ENCODE measurements at places on chromosomes 2 and 18.

- DNase-seq = no peak
Observed at GRCh38 chr2:61343141-61343540, 127.7 kb downstream of the USP34 start.

DNA sequence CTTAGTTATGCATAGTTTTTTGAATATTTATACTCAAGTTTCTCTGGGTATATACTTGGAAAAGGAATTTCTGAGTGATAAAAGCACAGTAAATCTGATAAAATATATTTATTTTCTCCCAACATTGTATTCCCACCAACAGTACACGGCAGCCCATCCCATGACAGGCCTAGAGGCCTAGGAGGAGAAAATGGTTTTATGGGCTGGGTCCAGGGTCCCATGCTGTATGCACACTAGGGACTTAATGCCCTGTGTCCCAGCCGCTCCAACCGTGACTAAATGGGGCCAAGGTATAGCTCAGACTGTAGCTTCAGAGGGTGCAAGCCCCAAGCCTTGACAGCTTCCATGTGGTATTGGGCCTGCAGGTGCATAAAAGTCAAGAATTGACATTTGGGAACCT, 1007.7 kb downstream of the DSC3 start:
- DNase-seq = no peak

GRCh38 chr18:77366720-77367641, 117.3 kb downstream of the GALR1 start:
- DNase-seq = no peak

- no peak for DNase-seq
Observed at GRCh38 chr2:50564766-50565165, 467.2 kb downstream of the NRXN1 start.

DNA sequence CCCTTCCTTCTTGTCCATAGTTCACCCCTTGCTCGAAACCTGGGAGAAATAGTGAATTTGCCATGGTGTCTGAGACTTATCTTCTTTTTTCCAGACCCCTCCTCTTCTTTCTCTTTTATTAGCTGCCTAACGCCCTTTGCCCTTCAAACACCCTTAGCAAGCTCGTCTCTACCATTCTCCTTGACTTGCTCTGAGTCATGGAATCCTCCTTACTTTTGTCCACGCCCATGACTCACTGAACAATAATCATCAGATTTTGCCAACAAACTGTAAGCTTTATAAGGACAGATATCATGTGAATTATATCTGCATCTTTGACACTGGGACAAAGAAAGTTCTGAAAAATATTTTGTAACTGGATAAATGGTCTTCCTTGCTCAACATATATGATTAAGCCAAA, 67.1 kb upstream of the CNTNAP5 start:
- DNase-seq = no peak

- DNase-seq = no peak
Observed at GRCh38 chr2:240848900-240849680, 19.5 kb upstream of the AGXT start.

DNA sequence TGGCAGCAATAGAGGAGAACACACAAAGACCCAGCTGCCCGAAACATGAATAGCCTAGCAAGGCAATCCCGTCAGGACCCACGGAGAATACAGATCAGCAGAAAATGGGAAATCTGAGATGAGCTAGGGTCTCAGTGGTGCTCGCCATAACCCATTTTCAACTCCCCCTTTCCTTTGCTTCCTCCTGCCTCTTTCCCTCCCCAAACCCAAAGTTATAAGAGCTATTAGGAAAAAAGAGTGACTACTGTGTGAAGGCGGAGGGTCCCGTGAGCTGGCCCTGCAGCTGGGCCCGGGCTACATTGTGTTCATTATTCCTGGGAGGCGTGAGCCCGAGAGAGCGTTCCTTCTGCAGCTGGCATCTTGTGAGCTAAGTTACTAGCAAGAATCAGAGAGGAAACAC, 118.4 kb downstream of the PID1 start:
- no peak for DNase-seq

- DNase-seq = no peak
Observed at GRCh38 chr2:102618452-102619413, 620 bp upstream of the SLC9A2 start.

DNA sequence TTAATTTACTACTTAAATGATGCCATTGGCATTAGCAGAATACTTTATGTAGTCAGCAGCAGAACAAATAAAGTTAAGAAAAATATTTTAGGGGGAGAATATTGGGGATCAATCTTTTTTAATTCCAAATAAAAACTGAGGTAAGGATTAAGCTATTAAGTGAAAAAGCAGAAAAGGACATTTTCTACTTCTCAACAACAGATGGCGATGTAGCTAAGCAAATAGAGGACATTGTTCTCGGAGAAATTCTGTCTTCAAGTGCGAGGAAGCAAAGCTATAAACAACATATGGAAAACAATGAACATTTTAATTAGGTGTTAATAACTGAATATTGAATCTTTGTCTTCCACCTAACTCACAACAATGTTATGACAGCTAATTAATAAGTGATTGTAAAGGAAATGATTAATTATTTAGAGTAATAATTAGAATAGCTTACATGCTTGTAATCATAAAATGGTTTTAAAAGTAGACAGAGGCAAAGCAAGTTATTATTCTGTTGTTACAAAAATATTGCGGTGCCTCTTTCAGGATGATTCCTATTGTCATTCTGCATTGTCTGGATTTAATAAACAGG, 32.9 kb upstream of the CCDC93 start:
- DNase-seq = no peak

DNA sequence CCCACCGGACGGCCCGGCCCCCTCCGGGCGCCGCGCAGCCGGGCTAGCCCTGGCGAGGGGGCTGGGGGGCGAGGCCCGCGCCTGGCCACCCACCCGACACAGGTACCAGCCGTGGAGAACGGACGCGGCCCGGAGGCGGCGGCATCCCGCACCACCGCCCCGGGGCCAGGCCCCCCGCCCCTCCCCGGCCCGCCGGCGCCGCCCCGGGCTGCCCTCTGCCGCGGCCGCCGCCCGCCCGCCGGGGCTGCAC, 405 bp downstream of the SOS1 start:
- DNase-seq = no peak

- DNase-seq = no peak
Observed at GRCh38 chr2:191302459-191303139, 57.4 kb downstream of the MYO1B start.

- no peak for DNase-seq
Observed at GRCh38 chr18:44944461-44944860, 263.8 kb downstream of the SETBP1 start.

GRCh38 chr18:36769611-36770314, 59.0 kb downstream of the TPGS2 start:
- no peak for DNase-seq

DNA sequence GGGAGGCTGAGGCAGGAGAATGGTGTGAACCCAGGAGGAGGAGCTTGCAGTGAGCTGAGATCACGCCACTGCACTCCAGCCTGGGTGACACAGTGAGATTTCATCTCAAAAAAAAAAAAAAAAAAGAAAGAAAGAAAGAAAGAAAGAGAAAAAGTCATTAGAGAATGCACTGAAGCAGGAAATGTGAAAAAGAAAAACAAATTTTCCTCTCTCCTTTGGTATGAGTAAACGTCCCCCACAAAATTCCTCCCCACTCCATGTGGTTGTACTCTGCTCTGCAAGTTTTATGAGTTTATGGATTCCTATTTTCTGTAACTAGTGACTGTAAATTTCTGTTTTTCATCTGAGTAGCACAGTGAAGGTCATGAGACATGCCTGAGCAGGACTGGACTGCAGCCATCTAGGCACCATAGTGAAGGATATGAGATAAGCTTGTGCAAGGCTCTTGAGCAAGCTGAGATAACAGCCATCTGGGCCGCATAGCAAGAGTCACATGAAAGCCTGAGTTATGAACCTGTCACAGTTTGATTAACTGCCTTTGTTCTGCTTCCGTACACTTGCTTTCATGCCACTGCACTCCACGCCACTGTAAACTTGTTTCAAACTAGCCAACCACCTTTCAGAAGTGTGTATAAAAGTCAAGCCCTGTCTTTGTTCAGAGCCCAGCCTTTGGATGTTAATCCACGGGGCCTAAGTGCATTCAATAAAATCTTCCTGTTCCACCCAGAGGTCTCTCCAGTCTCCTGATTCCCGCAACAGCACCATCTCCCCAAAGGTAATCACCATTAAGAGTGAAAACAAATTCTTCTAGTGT, 50.2 kb downstream of the SKA1 start:
- no peak for DNase-seq

DNA sequence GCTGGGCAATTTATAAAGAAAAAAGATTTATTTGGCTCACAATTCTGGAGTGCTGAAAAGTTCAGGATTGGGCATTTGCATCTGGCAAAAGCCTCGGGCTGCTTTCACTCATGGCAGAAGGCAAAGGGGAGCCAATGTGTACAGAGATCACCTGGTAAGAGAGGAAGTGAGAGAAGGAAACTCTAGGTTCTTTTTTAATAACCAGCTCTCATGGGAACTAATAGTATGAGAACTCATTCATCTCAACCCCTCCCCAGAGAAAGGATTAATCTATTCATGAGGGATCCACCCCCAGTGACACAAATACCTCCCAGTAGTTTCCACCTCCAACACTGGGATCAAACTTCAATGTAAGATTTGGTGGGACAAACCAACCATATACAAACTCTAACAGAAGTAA, 129.0 kb downstream of the EVA1A start:
- DNase-seq = no peak

DNA sequence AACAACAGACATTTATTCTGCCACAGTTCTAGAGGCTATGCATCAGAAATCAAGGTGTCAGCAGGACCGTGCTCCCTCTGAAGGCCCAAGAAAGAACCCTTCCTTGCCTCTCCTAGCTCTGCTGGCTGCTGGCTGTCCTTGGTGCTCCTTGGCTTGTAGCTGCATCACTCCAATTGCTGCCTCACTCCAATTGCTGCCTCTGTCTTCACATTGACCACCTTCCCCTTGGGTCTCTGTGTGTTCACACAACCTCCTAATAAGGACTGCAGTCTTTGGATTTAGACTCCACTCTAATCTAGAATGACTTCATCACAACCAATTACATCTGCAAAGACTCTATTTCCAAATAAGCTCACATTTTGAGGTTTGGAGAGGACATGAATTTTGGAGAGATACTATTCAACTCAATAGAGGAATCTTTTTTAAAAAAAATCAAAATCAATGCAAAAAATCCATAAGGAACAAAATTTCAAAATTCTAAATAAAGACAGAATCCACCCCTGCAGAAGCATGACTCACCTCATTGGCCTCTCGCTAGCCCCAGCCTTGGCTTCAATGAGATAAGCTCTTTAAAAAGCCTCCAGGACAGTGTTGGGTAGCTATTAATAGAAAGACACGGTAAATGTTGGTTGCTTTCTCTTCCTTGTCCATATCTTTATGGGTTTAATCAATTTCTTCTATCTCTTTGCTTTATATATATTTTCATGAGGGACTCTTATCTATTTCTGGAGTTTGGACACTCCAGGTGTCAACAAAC, 267.6 kb upstream of the MGAT5 start:
- DNase-seq = no peak

GRCh38 chr18:1668279-1668678, 763.6 kb downstream of the ADCYAP1 start:
- DNase-seq = no peak

GRCh38 chr2:221997100-221997499, 301.7 kb downstream of the PAX3 start:
- no peak for DNase-seq

DNA sequence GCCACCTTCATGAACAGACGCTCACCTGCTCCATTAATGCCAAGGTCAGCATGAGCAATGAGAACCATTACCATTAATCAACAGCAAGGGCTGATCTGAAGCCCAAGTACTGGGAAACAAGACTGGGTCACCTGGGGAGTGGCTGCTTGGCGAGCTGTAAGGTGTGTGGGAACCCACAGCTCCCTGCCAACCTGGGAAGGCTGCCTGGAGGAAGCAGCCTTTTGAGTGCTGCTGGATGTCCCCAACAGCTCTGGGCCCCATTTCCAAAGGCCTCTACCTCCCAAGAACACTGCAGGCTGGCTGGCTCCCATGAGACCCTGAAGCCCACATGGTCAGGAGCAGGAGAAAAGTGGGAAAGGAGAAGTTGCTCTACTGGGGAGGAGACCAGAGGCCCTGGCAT, 62.1 kb downstream of the CYP26B1 start:
- no peak for DNase-seq

DNA sequence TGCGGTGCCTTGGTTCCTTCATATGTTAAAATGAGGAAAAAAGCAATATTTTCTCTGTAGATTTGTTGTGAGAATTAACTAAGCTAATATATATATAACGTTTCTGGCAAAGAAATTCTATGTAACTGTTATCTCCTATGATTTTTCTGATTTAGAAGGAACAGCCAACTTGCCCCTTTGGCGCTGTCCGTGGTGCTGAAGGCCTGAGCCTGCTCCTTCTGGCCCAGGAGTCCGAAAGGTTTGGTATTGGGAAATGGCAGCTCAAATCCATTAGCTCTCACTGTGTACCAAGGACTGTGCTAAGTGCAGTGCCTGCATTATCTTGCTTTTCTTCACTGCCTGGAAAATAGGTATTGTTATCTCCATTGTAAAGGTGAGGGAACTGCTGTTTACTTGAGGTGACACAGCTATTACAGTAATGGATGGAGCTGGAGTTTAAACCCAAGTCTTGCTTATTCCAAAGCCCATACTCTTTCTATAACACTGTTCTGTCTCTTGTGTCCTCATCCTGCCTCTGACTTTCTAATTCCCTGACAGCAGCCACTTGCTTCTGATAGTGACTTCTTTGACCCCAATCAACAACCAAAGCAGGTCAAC, 52.2 kb downstream of the C1QL2 start:
- peak; percentile 2 for DNase-seq

GRCh38 chr2:65024149-65024829, 31.9 kb upstream of the CEP68 start:
- DNase-seq = peak; percentile 20

DNA sequence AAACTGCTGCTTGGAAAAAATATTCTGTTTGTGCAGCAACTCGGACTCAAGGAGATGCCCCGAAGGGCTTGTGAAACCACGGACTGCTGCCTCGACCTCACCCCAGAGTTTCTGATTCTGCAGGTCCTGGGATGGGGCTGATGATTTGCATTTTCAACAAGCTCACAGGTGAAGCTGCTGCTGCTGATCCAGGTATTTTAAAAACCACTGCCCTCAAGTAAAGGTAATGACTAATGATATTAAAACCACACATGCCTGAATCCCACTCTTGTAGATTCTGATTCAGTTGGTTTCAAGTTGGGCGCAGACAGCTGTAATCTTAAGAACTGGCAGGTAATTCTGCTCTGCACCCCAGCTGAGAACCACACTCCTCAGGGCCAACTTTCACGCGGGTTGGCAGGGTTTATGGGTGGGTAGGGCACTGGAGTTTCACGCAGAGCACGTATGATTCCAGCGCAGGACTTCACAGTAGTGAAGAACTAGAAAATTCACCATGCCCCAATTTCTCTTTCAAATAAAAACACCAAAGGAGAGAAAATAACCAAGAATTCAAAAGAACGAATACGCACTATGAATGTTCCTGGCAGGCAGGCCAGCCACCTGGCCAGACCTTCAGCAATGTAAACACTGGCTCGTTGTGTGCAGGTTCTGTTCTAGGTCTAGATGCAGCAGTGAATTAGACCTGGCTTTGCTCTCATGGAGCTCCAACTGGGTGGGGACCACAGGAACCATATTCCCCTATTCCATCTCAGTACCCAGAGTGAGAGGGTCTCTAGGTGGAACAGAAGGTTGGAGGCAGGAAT, 74.6 kb upstream of the ZFP36L2 start:
- DNase-seq = no peak

GRCh38 chr2:133338224-133338623, 230.0 kb downstream of the NCKAP5 start:
- no peak for DNase-seq

GRCh38 chr2:186848873-186849578, at the start of gene ZSWIM2:
Gene ZSWIM2, minus strand, starts transcription at chr2:186849170. Its CDS starts 40 bp downstream, at chr2:186849130.
- DNase-seq = peak; percentile 35

- no peak for DNase-seq
Observed at GRCh38 chr18:68429841-68430240, 285.1 kb downstream of the TMX3 start.

- no peak for DNase-seq
Observed at GRCh38 chr18:55489034-55489986, 98.7 kb downstream of the TCF4 start.
